ENCODE measurements at places on chromosomes 5 and 9.

DNA sequence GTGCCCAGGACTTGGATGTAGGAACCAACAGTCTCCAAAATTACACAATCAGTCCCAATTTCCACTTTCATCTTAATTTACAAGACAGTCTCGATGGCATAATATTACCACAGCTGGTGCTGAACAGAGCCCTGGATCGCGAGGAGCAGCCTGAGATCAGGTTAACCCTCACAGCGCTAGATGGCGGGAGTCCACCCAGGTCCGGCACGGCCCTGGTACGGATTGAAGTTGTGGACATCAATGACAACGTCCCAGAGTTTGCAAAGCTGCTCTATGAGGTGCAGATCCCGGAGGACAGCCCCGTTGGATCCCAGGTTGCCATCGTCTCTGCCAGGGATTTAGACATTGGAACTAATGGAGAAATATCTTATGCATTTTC, 837 bp downstream of the PCDHB2 start:
- DNase-seq: no peak

DNA sequence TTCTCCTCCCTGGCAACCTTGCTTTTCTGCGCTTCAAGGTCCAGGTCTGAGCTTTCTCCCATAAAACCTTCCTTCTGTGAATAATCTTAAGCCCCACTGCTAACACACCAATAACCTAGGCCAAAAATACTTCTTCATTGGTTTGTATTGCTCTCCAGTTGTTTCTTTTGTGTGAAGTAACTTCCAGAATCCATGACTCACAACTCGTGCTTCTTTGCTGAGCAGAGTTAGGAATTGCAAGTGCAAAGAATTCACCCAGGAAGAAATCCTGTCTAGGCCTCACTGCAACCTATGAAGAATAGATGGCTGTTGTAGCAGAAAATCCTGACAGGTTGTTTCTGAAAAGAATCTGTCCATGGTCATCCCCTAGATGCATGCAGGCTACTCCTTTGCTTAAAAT, 295.7 kb downstream of the MED10 start:
- DNase-seq: no peak

DNA sequence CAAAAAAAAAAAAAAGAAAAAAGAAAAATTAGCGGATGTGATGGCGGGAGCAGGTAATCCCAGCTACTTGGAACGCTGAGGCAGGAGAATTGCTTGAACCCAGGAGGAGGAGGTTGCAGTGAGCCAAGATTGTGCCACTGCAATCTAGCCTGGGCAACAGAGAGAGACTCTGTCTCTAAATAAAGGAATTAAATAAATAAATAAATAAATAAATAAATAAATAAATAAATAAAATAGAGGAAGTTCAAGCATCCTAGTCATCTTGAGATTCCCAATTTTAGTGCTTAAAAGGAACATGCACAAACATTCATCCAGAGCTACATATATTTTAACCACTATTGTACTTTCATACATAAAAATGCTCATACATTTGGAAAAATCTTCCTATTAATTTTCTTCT, 61.2 kb upstream of the GABRA1 start:
- no peak for DNase-seq

DNA sequence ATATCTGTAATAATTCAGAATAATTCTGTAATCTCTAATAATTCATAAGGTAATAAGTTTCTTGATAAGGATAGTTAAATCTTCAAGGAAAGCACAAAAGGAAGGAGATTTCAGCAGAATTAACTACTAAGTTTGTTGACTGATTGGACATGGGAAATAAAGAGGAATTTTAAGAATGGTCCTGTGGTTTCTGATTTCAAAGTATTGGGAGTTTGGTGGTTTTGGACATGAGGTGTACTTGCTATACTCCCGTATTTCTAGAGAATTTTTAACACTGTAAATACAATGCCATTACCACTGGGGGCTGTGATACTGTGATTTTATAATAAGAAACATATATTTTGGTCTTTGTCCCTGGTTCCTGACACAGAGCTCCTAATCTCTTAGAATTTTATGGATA, 123.9 kb downstream of the UNC13B start:
- no peak for DNase-seq

DNA sequence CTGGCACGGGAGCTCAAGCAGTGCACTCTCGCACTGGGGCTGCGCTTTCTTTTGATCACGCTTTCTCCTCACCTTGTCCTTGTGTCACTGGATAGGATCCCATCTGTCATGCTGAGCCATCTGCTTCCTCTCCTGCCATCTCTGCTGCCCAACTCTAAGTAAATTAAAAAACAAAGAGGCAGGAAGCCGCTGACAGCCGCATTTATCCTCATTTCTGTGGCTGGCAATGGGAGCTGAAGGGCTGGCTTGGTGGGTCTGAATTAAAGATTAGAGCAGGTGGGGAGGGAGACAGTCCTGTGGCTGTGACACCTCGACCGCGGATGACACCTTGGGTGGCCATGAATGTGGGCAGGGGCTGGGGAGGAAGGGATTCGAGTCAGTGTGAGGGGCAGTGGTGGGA, 159.2 kb upstream of the ALDH1B1 start:
- DNase-seq: no peak

DNA sequence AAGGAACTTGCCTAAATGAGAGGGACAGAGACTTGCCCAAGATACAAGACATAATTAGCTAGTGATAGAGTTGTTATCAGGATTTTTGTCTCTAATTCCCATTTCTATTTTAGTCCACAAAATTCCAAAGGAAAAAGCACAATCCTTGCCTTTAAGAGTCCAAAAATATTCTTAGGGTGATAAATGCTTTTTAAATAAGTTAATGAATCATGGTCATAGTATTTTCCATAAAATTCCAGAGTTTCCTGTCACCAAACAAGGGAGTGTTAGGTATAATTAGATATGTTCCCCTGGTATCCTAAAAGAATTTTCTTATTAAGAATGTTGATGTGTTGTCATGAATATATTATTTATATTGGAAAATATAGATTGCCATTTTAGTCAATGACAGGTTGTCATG, 21.8 kb upstream of the CEP72 start:
- DNase-seq: peak; percentile 4

GRCh38 chr5:132501961-132502931, 11.7 kb upstream of the IRF1 start:
- DNase-seq: no peak

DNA sequence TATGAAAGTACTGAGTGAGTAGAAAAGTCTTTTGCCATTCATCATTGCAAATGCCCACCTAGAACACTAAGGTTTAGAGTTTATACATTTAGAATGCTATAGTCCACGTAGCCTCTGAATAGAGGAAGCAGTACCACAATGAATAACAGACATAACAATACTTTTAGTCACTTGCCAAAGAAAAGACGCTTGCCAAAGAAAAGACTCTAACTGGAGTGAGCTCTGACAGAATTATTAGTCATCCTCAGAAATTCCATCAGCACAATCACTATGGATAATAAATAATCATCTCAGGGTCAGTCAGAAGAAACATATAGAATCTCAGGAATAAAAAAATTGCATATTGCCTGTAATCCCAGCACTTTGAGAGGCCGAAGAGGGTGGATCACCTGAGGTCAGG, 168.5 kb upstream of the TARS1 start:
- DNase-seq: peak; percentile 94

- peak; percentile 3 for DNase-seq
Measured at GRCh38 chr5:168578538-168579487, at the start of gene PANK3. Gene PANK3 (minus strand): TSS chr5:168579368. CDS start chr5:168579283, 85 bp downstream.

DNA sequence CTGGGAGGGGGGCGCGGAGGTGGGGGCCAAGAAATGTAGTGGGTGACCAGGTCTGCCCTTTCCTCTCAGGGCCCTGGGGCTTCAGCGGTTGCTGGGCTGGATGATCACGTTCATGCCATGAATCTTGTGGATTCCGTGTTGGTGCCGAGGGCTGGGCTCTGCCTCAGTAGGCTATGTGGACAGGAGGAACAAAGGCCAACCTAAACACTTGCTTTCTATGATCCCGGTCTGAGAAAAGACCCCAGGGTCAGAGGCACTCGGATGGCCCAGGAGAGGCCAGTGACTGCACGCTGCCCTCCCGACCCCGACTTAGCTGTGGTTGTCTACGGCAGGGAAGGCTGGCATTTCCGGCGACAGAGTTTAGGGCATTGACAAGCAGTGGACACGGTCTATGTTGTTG, 26.6 kb downstream of the PHF2 start:
- DNase-seq: no peak

DNA sequence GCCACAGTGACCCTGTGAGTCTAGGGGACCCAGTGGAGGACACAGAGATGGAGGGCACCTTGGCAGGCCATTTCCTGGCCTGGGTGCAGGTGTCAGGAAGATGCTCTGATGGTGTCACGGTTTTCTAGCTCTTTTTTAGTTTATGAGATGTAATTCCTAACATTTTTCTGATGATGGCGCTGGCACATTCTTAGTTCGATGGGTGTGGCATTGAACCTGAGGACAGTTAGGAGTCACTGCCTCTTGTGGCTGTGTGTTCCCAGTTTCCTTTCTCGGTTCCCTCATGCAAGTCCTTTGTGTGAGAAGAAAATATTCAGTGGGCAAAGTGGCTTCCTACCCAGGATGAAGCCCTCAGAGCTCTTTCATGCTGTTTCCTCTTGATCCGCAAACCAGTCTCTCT, 129.4 kb upstream of the ICE1 start:
- no peak for DNase-seq

DNA sequence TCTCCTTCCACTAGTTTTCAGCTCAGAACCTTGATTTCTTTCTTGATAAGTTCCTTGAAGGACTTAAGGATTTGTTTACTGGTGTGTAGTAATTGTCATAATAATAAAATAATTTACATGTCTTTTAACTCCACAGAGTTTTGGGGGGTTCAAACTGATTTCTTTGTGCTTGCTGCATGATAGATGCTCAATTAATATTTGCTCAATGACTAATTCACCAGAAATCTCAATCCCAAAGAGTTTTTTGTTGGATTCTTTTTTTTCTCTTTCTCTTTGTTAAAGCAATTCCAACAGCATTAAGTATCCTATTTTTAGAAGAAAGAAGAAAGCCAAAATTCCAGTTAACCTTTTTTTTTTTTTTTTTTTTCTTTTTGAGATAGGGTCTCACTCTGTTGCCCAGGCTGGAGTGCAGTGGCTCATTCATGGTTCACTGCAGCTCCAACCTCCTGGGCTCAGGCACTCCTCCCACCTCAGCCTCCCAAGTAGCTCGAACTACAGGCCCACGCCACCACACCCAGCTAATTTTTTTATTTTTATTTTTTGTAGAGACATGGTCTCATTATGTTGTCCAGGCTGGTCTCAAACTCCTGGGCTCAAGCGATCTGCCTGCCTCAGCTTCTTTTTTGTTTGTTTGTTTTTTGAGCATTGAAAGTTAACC, 10.8 kb downstream of the FAF2 start:
- DNase-seq: no peak

DNA sequence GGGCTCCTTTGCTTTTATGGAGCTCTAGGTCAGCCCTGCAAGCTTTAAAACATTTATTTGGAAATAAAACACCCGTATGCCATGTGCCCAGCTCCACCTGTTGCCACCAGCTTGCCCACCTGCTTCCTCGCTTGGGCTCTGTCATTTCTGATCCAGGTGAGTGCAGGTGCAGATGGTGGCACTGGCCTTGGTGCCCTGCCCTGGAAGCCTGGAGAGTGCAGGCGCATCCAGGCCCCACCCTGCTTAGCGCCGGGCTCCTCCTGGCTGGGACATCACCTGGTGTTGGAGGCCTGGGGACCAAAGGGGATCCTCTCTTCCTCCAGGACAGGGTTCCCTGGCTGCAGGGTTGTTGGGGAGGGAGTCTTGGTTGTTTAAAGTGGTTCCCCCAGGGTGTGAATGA, 35.8 kb downstream of the WNK2 start:
- DNase-seq: no peak

GRCh38 chr5:168788786-168789185, 209.6 kb upstream of the PANK3 start:
- no peak for DNase-seq

- DNase-seq: no peak
Measured at GRCh38 chr5:135335031-135335828, 63.8 kb downstream of the MACROH2A1 start.

DNA sequence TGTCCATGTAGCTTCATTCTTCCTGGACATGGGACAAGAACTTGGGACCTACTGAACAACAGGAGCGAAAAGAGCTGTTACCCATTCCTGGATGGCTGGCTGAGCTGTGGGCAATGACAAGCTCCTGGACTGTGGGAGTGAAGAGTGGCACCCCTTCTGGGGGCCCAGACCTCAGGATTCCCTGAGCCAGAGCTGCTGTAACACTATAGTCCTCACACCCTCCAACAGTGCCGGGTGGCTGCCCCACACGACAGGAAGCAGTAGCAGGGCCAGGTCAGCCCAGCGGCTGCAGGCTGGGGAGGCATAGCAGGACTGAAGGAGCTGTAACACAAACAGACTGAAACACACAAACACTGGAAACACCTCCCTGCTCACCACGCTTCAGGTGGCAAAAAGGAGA, 169.7 kb upstream of the IRX2 start:
- DNase-seq: no peak

DNA sequence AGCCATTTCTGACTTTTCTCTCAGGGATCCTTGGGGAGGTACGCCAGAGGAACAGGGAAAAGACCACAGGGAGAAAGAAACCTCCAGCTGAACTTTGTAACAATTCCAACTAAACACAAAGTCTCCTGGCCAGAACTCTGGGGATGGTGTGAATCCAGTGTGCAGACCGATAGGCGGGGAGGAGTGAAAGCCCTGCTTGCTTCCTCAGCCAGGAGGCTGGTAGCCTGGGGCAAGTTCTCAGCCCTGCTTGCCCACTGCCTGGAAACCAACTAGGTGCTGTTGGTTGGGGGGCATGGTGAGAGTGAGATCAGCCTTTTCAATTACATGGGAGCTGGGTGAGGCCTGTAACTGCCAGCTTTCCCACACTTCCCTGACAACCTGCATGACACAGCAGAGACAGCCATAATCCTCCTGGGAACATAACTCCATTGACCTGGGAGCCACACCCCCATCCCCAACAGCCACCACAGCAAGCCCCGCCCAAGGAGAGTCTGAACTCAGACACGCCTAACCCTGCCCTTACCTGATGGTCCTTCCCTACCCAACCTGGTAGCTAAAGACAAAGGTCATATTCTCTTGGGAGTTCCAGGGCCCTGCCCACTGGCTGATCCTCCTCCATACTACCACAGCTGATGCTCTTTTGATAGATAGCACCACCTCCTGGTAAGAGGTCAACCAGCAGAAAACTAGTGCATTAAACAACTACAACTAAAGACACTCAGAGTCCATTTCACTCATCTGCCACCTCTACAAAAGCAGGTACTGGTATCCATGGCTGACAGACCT, 100.1 kb upstream of the TNFAIP8 start:
- DNase-seq: peak; percentile 16

DNA sequence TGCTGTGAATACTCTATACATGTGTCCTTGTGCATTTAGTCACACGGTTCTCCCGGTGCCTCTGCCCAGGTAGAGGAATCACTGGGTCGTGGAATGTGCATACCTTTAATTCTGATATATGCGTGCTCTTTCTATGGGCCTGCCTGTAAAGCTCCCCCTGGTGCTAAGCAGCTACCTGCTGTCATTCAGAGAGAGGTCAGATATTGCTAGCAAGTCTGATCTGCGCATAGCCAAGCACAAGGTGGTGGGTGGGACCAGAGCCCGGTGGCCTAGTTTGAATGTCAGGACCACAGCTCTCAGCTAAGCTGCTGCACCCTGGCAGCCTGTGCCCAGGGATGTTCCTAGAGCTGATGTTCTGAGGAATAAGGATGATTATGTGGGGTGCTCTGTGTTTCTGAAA, 33.4 kb downstream of the TJP2 start:
- DNase-seq: no peak

- DNase-seq: no peak
Measured at GRCh38 chr5:76682387-76682786, 33.5 kb upstream of the F2R start.
